ENCODE measurements at places on chromosomes 3 and 15. TPM values are rescaled to one million over a fixed set of nuclear protein-coding genes. Genes with fewer than 3 reads are reported as not detected.

DNA sequence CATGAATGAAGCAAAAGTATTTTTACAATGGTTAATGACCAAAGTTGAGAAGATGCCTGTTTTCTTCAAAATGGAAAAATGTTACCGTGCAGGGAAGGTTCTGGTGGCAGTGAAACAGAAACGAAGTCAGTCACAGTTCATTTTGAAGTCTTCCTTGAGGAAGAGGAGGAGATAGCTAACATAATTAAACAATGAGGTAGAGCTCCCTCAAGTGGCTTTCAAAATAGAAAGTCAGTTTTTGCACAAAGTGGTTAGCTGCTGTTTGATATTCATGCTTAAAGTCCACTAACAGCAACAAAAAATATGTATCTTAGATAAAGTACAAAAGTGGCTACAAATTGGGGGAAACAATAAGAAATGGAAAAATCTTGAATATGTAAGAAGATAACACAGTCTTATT lies 87.3 kb downstream of the TFG start:
- DNase-seq: peak; percentile 48

DNA sequence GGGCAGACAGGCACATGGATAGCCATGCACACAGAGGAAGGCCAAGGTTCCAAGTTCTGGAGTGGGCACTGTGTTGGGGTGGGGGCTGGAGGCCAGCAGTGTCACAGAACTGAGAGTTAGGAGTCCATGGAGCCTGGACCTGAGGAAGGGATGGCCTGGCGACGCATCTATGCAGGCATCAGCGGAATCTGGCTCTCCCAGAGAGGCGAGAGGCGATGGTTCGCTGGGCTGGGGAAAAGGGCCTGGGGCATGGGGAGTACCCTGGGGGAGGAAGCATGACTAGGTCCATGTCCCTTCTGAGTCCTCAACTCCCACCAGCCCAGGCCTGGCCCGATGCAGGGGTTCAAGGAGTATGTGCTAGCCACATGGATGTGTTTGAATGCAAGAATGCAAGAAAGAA lies 192.8 kb upstream of the LINGO1 start:
- no peak for DNase-seq

DNA sequence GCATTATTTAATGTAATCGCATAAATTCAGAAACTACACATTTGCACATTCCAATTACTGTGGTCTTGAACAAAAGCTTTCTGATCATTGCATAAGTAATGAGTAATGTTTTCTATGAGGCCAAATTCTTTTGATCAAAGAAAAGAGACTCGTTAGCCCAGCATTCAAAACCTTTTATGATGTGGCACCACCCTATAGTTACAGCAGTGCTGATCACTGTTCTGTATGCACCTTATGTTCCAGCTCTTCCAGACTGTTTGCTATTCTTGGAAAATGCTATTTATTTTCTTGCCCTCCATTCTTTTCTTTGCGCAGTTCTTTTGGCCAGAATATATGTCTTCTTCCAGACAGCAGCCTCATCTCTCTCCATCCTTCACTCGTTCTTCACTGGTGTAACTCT lies 42.3 kb downstream of the MAP3K13 start:
- no peak for DNase-seq

GRCh38 chr15:51170882-51171633 lies 76.4 kb upstream of the TNFAIP8L3 start:
- DNase-seq: no peak

GRCh38 chr15:70488941-70489848 lies 274.2 kb downstream of the UACA start:
- DNase-seq: no peak

DNA sequence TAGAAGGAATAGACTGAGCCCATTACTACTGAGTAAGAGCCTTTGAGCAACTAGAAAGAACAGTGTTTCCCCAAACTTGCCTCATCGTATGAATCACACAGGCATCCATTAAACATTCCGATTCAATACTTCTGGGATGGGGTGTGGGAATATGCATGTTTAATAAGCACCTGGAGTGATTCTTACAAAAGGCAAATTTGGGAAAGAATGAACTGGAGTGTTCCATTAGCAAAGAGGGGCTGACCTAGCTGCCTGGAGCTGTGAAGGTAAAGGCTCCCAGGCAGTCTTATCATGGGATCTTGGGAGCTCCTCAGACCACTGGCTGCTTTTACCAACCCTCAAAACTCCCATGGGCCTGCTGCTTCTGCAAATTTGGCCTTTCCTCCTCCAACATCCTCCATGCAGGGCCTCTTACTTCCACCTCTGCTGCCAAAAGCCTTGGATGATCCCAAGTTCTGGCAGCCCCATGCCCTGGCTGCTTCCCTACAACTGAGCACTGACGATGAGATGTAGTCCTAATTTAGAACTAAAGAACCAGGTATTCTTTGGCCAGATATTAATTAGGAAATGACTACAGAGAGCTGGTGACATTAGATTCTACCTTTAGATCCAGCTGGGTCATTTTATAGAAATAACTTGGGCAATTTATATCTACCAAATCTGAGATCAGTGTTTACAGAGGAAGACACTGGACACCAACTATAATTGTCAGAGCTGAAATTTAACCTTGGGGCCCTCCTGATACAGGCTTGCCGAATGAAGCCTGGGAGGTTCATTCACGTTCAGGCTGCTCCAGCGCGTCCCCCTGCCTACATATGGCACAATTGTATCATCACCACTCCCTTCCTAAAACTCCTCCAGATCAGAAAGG lies 11.2 kb upstream of the HOMER2 start:
- no peak for DNase-seq

- DNase-seq: peak; percentile 77
Observed at GRCh38 chr15:40421246-40422157, 15.9 kb downstream of the IVD start.

DNA sequence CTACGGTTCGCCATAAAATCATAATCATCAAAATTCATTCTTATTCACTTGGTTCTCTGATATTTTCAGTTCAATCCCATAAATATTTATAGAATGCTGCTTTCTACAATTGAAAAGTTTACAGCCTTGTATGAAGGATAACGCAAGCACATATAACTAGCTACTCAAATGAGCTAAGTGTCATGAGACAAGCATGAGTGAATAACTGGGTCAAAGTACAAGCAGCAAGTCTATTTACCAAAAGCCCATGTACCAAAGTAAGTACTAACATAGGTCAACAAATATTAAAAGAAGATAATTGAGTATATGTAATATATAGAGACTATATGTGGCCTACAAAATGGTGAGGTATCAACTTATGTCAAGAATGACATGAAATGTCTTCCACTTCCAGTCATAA lies 596.6 kb downstream of the GBE1 start:
- DNase-seq: no peak

DNA sequence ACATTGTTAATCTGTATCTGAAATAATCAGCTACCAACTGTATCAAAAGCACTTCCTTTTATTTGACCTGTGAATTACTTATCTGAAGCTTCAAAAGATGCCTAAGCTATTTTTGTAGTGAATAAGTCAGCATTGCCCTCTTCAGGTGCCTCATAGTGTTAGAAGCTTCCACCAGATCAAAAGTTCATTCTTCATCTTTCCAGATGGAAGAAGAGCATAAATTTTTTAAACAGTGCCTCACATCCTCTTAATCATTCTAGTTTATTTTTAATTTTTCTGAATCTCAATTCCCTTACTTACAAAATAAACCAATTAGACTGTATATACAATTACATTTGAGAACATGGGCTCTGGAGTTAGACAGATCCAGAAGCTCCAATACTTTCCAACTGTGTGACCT lies 65.0 kb downstream of the MYO5A start:
- DNase-seq: peak; percentile 6

DNA sequence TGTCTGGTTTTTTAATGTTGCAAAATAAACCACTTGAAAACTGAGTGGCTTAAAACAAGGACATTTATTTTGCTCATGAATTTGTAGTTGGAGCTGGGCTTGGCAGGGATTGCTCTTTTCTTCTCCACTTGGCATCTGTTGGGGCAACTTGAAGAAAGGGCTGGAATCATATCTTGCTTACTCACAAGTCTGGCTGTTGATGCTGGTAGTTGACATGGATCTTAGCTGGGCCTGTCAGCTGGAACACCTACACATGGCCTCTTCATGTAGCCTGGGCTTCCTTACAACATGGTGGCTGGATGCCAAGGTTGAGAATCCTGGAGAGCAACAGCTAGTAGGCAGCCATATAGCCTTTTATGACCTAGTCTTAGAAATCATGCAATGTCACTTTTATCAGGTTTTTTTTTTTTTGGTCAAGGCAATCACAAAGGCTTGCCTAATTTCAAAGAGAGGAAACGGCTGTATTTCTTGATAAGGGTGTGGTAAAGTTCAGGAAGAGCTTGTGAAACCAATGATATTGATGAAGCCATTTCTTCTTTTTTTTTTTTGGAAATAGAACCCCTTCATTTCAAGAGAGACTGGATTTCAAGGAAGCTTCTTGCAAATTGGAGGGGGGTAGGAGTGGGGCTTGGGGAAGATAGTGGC lies 262.1 kb downstream of the IL20RB start:
- DNase-seq: no peak

DNA sequence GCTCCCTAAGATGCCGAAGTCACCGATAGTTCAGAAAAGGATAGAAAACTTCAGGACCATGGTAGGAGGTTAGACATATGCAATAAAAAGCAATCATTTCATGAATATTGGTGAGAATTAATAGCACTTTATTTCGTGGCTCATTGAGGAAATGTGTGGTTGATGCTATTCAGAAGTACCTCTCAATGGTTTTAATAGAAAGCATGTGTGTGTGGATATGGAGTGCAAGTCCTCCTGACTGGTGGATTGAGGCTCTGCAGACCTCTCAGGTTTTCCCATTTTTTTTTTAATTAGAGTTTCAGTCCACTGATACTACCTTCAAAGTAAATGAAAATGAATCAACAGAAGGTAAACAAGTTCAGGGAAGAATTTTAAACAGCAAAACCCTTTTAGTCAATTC lies 384.3 kb upstream of the RARB start:
- no peak for DNase-seq

GRCh38 chr3:45938043-45938435 lies 5.2 kb upstream of the CXCR6 start:
- DNase-seq: no peak

- DNase-seq: no peak
Observed at GRCh38 chr3:133509488-133509887, 64.0 kb upstream of the CDV3 start.

DNA sequence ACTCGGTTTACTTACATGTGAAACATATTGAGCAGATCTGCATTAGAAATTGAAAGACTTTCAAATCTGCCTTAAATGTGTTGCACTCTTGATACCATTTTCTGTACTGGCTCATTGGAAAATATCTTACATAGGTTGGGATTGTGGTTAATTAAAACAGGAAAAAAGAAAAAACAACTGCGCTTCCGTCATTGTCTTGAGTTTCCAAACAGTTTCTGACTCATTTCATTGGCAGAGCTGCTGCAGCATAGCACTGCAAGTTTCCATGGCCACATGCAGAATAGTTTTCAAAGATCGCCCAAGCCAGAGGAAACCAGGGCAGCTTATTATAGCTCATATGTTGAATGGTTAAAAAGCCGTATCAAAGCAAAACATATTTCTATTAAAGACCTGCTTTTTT lies 446.6 kb upstream of the BCHE start:
- DNase-seq: no peak

The CNTN4 gene
- 30.7 TPM for total RNA-seq

The PTPN9 gene
- total RNA-seq: 32.4 TPM

The SAXO2 gene
- total RNA-seq: 54.0 TPM

The FSIP1 gene
- total RNA-seq: 1.4 TPM

The NRG4 gene
- total RNA-seq: 4.1 TPM

The ATP13A5 gene
- 1.1 TPM for total RNA-seq

The TMEM266 gene
- 4.4 TPM for total RNA-seq

The TIGIT gene
- total RNA-seq: 0.67 TPM

The CPN2 gene
- total RNA-seq: not detected
